ENCODE measurements at places on chromosomes 11 and 22.

DNA sequence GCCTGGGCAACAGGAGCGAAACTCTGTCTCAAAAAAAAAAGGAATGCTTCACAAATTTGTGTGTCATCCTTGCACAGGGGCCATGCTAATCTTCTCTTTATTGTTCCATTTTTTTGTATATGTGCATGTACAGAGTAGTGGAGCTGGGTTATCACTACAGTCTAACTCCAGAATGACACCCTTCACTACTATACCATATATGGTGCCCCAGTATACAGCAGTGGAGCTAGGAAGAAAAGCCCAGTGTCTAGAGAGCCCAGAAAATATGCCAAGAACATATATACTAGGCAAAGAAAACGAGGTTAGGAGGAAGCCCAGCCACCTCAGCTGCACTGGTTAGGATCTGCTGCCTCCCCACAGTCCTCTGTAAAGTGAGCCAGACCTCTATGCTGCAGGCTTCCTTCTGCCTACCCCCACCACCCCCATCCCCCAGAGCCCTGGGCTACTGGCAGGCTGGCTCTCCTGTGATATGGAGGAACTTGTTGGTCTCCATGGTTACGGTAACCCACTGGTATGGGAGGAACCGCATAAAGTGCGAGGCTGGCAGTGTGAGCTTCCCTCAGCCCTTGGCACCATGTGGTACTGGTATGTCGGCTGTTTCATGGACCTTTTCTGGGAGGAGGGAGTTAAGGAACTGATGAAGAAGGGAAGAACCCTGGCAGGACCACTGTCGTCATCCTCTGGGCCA, 34.3 kb downstream of the RCOR2 start:
- no peak for DNase-seq

DNA sequence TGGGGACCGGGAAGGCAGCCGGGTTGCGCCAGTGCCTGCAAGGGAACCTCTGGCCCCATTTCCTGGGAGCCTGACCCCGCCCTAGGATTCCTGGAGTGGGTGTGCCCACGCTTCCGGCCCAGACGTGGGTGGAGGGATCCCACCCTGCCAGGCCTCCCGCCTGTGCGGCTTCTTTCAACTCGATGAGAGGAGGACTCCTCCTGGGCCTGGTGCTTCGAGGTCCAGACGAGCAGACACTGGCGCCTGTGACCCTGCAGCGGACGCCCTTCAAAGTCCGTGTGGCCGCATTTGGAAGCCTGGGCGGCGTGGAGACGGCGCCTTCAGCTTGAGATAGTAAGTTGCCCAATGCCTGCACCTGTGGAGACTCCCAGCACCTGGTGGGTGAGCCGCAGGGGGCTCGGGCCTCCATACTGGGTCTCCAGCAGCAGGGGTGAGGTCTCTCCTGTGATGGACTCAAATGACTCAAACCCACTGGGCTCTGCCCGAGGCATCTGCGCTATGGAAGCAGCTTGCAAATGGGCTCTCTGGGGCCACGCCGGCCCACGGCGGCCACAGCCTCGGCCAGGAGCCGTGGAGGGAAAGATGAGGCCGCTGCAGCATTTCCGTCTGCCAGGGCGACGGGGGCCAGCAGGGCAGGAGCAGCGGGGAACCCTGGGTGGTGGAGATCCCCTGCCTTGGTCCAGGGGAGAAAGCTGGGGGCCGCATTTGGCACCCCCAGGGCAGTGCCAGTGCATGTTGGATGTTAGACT, 64.3 kb upstream of the PPARA start:
- no peak for DNase-seq

DNA sequence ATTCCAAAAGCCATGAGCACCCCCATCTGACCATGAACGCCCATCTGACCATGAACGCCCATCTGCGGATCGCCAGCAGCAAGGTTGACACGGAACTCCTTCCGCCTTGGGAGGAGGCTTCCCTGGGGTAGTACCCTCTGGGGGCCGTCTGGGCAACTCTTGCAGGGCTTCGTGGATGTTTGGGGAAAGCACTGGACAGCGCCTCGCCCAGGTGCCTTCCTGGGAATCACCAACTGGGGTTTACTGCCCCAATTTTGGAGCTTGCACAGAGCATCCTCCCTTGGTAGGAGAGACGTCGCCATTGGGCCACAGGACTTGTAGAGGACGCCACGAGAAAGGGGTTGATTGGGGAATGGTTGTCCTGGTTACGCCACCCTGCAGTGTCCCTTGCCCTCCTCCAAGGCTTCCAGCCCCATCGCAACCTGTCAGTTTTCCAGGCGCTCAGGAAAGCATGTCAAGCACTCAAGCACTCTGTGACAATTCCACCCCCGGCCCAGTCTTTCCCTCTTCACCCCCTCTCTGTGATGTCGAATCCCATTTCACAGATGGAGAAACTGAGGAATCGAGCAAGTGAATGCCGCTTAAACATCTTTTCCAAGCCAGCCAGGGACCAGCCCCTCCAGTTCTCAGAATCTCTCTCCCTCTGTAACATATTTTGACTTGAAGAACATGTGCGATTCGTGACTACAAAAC, 914 bp upstream of the PRDM11 start:
- no peak for DNase-seq

GRCh38 chr22:32079130-32080089, 36.3 kb downstream of the SLC5A1 start:
- DNase-seq = no peak

DNA sequence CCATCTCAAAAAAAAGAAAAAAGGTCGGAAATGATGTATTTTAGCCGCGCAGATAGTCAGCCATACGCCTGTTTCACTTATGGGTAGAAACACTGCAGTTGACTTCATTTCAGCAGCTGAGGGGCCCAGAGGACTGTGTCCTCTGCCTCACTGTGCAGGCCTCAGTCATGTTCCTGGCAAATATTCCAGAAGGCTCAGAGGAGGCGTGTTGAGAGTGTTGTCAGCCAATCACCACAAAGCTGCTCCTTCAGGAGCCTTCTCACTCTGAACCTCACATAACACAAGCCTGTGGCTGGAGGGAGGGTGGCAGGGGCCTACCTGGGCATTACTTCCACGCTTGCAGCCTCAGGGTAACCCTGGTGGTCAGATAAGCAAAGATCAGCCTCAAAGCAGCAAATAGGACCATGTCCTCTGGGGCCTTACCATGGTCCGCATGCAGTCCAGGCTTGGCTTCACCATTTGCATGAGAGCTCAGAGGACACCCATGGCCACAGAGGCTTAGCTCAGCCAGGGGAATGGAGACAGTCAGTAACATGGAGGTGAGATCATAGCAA, 17.3 kb upstream of the TREH start:
- DNase-seq = no peak

DNA sequence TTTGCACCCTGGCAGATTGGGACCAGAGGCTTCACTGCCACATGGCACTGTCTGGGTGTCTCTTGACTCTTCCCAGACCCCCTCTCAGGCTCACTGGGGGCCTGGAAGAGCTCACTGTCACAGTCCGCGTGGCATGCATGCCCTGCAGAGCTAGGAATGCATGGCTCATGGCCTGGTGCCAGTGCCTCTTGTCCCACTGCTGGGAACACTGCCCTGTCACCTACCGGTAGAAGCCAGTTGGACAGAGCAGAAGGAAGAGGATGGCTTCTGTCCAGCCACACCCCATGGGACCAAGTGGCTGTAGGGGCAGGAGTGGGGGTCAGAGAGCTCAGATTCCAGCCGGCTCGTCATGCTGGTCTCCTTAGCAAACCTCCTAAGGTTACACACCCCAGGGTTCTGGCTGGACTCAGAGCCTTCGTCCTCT, 29.7 kb downstream of the MB start:
- DNase-seq = no peak

DNA sequence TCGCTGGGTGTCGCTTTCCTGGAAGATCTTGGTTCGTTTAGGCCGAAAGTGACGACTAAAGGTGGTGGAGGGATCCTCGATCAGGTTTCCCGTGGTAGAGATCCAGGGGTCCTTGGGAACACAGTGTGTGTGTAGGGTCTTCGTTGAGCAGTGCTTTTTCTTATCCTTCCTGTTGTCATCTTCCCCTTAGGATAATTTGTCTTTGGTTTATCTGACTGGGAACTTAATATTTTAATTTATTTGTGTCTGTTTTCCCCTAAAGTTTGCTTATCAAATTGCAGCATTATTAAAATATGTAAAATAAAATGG, 403 bp downstream of the RBM7 start:
- no peak for DNase-seq

DNA sequence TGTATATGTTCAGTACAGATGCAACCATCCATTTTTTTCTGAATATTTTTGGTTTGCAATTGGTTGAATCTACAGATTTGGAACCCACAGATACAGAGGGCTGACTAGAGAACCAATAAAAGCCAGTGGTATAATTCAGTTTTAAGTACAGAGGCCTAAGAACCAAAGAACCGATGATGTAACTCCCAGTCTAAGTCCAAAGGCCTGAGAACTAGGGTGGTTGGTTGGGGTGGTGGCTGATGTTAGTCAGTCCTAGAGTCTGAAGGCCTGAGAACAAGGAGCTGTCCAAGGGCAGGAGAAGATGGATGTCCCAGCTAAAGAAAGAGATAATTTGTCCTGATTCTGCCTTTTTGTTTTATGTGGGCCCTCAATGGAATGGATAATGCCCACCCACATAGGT, 48.7 kb upstream of the LIN7C start:
- no peak for DNase-seq

GRCh38 chr11:71577469-71578004, 5.1 kb downstream of the KRTAP5-11 start:
- DNase-seq = no peak

DNA sequence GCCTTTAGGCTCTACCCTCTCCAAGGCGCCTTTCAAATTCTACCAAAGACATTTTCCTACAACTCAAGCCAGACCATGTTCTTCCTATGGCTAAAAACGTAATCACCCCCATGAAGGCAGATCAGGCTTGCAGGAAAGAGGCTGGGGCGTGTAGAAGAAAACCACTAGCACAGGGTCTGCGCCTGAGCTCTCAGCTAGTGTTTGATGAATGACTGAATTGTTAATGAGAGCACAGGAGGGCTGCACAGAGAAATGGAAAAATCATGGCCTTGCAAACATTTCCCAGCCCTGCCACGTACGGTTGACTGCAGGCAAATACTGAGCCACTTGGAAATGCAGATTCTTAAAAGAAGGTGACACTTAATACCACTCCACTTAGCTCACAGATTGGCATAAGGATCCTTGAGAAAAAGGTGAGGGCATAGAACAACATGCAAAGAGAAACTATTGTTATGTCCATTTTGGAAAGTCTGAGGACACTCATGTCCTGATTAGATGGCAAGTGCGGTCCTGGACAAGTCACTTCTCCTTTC, 148.6 kb downstream of the NXPE2 start:
- DNase-seq = no peak

DNA sequence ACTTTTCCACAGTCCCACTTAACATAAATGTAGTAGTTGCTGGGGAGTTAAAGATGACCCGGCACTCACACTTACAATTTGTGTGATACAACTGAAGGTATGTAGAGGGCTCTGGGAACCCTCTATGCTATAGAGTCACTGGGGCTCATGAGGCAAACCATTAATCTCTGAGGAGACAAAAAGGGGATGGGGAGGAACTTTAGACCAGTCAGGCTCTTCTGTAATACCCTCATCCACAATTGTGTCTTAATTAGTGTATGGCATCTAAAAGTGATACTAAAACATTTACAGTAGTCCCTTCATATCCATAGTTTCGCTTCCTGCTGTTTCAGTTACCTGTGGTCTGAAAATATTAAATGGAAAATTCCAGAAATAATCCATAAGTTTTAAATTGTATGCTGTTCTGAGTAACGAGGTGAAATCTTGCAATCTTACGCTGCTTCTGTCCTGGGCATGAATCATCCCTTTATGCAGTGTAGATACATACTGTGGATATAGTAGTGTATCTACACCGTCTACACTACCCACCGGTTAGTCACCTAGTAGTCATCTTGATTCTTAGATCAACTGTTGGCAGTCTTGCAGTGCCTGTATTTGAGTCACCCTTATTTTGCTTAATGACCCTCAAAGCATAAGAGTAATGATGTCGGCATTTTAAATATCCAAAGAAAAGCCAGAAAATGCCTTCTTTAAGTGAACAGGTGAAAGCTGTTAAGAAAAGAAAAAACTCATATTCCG, 12.2 kb downstream of the CBL start:
- DNase-seq = no peak

DNA sequence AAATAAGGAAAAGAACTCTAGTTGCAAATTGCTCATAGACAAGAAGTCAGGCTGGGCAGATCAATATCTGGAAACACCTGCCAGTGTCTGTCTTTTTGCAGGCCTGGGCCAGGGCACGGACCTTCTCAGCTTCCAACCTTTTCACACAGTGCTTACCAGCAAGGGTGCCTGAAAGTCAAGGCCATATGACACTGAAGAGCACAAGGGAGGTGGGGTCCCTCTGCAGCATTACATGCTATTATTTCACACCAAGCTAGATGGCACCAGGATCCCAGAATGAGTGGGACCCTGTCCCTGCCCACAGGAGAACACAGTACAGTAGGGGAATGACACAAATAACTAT, 5.9 kb upstream of the PEX26 start:
- no peak for DNase-seq

- DNase-seq = no peak
These were observed 10.5 kb downstream of the EMID1 start for GRCh38 chr22:29216011-29216872.

DNA sequence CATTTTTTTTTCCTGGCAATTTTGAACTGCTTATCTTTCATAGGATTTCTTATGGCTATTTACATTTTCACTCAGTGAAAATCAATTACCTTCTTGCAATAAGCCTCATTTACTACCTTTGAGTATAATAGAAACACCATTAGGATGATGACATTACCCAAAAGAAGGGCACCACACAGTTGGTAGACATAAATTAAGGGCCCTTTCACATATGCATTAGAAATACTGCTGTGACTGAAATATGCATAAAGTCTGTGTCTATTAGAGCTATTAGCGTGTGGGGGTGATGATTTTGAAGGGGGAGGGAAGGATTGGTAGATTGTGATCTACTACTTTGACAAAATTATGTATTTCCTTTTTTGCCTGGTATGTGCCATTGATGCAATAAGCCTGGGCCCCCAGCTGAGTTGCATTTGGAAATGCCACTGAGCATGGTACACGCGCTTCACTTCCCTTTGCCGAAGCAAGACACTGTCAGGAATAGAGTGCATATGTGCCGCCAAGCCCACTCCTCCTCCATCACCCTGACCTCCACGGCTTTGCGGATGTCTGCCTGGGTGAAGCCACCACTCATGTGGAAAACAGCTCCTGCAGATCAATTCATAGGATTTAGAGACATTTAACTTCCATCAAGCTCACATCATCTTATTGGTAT, 339.3 kb downstream of the DCDC1 start:
- no peak for DNase-seq

GRCh38 chr22:41256254-41257253, 15.8 kb upstream of the CHADL start:
- DNase-seq = no peak

DNA sequence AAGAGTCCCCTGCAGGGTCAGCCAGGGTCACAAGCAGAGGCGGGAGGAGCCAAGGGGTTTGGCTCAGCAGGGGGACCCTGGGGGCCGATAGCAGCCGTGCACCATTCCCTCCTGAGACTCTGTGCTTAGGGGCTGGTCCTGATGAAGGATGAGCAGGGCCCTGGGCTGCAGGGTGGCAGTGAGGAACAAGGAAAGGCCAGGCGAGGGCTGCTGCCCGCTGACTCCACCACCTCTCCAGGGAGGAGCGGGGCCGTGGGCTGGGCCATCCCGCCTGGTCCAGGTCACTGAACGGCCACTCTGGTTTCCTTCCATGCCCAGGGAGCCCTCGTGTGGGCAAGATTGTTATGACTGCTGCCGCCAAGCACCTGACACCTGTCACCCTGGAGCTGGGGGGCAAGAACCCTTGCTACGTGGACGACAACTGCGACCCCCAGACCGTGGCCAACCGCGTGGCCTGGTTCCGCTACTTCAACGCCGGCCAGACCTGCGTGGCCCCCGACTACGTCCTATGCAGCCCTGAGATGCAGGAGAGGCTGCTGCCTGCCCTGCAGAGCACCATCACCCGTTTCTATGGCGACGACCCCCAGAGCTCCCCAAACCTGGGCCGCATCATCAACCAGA, 9.2 kb upstream of the NDUFS8 start:
- DNase-seq = no peak

All from NCI-H2107 (cell line).